ENCODE measurements at places on chromosomes 7 and 10.
A peak's percentile ranks its signal among the peaks of the same experiment; 100 is the strongest.

GRCh38 chr7:30660331-30661255 is 21.7 kb downstream of the CRHR2 start:
- no peak for DNase-seq

- no peak for DNase-seq
Observed at GRCh38 chr7:123789206-123789784, 40.5 kb upstream of the WASL start.

GRCh38 chr10:109987452-109988211 is 20.2 kb upstream of the ADD3 start:
- DNase-seq, result no peak

- DNase-seq, result no peak
Observed at GRCh38 chr7:143411976-143412708, 3.5 kb upstream of the EPHA1 start.

DNA sequence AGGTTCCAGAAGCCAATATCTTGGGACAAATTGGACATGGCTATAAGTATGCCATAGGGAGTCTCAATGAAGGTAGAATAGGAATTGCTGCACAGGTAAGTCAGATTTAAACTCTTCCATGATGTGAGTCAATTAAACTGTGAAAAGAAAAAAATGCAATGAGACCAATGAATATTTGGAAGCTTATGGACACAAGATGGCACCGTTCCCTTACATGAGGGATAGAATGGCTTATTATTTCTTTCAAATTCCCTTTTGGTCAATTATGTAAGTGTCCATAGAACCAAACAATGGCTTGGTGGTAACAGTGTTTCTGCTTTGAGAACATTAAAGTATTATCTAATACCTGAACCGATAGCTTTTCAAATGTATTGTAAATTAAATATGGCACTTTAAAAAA is 35.6 kb downstream of the ACADSB start:
- DNase-seq, result no peak

DNA sequence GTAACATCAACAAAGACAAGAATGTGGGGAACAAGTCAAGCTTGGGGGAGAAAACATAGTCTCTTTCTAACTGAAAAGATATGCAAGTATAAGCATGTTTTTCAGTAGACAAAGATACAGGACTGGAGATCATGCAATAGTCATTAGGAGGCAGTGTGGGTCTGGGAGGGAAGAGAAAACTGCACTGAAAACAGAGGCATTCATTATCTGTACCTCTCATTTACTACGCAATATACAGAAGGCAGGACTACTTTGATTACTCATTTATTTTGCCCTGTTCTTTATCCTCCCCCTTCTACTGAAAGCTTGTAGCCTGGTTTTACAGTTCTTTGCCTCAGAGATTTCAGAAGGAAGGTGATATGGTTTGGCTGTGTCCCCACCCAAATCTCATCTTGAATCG is 341.2 kb downstream of the CRPPA start:
- no peak for DNase-seq

- DNase-seq, result no peak
Observed at GRCh38 chr7:99404235-99404976, 4.0 kb downstream of the PDAP1 start.

- DNase-seq, result no peak
Observed at GRCh38 chr10:83533290-83533689, 606.0 kb upstream of the GHITM start.

GRCh38 chr10:6607182-6607581 is 27.1 kb upstream of the PRKCQ start:
- peak; percentile 74 for DNase-seq

- no peak for DNase-seq
Observed at GRCh38 chr10:113459626-113460280, 93.1 kb upstream of the HABP2 start.

GRCh38 chr10:70324339-70324861 is 40.6 kb upstream of the NPFFR1 start:
- no peak for DNase-seq

- no peak for DNase-seq
Observed at GRCh38 chr10:132809232-132810140, 23.5 kb upstream of the NKX6-2 start.

DNA sequence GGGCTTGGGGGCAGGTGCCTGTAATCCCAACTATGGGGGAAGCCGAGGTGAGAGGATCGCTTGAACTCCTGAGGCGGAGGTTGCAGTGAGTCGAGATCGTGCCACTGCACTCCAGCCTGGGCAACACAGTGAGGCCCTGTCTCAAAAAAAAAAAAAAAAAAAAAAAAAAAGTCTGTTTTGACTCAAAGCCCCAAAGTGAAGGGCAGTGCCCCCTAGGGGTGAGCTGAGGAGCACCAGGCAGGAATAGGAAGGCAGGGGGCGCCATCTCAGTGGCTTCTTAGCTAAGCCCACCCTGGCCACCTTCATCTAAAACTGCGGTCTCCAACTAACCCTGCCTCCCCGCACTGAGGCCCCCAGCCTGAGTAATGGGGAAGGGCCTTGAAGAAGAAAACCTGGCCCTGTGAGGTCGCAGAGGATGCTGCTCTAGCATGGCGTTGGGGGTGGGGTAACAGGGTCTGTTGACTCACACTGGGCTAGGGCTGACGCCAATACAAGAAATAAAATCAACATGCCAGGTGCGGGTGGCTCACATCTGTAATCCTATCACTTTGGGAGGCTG is 9.8 kb downstream of the PODXL start:
- DNase-seq, result peak; percentile 38

GRCh38 chr10:34341473-34341872 is 473.6 kb downstream of the PARD3 start:
- DNase-seq, result no peak

GRCh38 chr10:87979847-87980246 is 116.4 kb downstream of the PTEN start:
- DNase-seq, result no peak

DNA sequence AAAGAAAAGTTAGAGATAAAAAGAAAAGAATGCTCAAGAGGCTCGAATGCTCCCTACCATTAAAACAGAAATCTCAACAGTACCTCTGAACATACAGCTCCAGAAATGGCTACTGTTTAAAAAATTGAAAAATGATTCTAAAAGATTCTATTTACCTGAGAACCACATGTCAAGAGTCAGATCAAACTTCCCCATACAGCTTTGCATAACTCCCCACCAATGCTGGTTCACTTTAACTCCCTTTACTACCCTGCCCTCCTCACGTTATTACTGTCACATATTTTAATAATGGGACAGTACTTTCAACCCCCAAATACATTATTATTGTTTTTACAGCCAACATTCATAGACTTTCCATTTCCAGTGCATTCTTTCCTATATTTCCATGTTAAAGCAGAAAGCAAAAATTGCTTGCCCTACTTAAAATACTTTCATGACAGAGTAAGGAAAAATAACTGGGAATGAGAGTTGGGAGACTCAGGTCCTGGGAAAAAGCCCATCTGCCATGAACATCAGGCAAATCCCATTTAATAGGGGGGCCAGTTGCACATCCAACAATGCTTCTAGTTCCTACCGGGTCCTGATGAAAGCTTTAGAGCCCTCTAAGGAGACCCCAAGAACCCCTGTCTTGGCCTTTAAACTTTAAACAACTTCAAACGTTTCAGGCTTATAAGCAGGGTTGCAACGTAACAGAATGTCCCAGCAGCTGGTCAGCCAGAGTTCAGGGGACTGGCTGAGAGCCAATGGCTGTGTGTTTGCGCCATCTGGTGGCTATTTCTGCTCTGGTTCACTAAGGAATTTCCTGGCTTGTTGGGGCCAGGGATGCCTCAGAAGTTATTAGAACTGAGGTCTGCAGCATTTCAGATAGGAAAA is 247.4 kb downstream of the ELMO1 start:
- DNase-seq, result peak; percentile 49

- DNase-seq, result no peak
Observed at GRCh38 chr10:35511647-35512046, 93.5 kb upstream of the GJD4 start.

- no peak for DNase-seq
Observed at GRCh38 chr7:136267822-136268221, 290.7 kb upstream of the MTPN start.

DNA sequence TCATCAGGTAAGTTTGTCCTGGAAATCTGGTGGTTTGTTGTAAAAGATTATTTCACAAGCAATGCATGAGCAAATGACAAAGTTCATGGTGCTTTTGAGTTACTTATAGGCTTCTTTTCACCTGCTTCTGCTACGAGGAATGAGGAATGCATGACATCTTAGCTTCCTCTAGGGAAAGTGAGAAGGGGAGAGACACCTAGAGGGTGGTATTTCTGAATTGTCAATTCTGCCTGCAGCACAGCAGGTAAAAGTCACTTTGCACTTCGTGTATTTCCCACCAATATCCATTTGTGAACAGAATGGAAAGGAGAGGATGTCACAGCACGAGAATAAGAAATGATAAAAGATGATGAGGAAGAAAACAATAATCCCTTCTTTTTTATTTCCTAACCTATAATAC is 153.4 kb upstream of the FEZF1 start:
- DNase-seq, result no peak

- DNase-seq, result no peak
Observed at GRCh38 chr7:68031180-68031943, 1034.7 kb downstream of the TYW1 start.

- DNase-seq, result peak; percentile 53
Observed at GRCh38 chr10:61961278-61961677, 59.8 kb downstream of the ARID5B start.

DNA sequence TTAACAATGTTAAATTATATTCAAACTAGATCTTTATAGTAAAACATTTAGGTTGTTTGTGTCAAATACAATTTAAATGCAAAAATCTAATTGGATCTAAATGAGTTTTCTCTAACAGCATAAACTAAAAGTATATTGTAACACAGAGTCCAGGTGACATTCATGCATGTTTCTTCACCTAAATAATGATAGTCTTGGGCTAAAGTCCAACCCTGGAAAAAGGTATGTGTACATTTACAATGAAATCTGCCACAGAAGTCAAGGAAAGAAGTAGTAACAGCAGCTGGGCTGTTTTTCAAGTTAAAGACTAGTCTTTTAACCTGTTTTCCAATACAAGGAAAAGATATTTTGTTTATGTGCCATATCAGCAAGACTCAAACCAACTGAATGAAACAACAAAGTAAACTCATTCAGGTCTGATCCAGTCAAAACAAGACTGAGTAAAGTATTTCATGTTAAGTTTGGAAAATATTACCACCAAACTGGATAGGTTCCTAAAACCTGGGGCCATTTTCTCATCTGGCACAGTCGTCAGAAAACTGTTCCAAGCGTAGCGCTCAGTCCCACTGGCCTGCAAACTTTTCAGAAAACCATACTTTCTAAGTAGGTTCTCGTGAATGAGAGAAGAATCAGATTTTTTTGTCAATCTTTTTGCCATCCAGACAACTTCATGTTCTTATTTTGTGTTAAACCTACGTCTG is 349.2 kb downstream of the HGF start:
- DNase-seq, result no peak

DNA sequence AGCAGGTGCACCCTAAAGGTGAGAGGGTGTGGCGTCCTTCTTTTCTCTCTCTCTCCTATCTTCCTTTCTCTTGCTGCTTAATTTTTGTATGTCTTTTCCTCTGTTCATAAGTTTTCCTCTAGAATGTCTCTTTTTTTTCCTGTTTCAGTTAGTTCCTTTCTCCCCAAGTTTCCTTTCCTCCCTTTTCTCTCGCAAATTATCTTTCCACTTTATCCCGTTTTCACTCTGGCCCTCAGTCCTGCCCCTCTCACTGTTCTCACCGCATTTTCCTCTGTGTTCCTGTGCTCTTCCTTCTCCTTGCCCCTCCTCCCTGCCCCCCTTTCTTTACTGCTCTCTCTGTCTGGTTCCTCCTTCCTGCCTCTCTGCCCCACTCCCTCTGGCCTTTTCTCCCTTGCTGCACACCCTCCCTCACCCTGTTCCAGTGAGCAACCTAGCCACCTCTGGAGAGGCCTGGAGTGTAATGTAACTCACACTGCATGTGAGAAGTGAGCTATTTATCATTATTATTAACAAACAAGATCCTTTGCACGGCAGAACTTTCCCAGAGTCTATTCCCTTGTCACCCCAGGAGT is 158.5 kb downstream of the C10orf105 start:
- no peak for DNase-seq

DNA sequence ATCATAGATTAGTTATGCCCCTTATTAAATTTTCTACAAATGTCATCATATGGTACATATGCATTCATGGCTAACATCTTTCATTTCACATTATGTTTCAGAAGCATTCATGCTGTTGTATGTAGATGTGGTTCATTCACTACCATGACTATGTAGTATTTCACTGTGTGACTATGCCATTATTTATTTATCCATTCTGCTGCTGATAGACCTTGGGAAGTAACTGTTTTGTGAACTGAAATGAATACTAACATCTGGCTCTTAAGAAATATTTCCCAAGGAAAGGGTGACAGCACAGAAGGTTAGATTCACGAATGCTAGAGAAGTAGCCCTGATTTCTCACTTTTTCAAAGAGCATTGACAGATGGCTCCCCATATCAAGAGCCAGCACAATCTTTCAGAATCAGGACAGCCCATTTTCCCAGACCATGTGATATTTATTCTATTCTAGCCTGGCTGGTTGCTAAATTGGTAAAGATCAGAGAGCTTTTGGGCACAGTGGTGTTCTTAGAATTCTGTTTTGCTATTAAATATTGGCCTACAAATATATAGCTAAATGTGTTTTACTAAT is 157.4 kb downstream of the DYNC1I1 start:
- no peak for DNase-seq

DNA sequence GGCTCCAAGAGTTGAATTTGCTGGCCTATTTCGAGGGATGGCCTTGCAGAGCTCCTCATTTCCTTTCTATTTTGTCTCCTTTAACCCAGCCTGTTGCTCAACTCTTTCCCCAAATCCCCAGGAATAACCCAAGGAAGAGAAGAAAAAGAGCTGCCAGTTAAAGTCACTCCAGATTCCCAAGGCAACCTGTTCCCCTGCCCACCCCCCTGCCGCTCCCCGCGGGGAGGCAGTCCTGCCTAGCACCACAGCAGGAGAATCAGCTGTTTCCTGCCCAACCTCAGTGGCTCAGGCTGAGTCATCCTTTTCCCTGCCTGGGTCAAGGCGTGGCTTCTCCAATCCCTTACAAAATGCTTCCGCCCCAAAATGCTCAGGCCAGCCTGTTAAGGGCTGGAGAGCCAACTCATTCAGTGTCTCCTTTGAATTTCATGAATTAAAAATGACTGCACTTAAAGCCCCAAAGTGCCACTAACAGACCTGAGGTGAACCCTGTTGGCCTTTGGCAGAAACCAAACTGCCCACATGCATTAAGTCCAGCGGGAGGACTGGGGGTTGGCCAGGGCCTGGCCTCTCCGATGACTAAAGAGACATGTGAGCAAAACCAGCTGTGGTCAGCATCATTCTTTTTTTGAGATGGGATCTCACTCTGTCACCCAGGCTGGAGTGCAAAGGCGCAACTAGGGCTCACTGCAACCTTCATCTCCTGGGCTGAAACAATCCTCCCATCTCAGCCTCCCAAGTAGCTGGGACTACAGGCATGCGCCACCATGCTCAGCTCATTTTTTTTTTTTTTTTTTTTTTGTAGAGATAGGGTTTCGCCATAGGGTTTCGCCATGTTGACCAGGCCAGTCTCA is 83.2 kb upstream of the KIF5B start:
- peak; percentile 3 for DNase-seq

Measured in CD4-positive, alpha-beta T cell treated with Interleukin-2 at 100 ng/mL for 4 hours (primary cell).